ENCODE measurements at places on chromosomes 1 and 21. TPM values are rescaled to one million over a fixed set of nuclear protein-coding genes. Genes with fewer than 3 reads are reported as not detected.

Gene C1orf87
- not detected for total RNA-seq

DNA sequence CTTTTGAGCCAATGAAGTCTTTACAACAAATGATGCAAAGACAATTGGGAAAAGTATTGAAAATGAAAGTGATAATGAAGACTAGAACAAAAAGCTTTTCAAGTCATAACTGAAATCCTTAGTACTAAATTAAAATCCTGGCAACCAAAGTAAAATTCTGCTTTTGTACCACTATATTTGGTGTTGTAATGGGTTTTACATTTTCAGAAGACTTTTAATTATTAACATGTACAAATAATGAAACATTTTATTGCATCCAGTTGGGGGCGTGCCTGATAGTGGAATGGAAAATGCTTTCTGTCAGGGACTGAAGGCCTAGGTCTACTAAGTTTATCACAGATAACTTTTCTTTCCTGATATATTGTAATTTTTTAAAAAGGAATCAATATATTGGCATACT is 89.4 kb downstream of the SDCCAG8 start:
- DNase-seq, result no peak
- H3K4me3 ChIP-seq, result no peak overlapping the region
- no peaks in the 10 kb centered on the region for H3K36me3 ChIP-seq
- no peaks in the 10 kb centered on the region for H3K27me3 ChIP-seq
- no peak overlapping the region for H3K27ac ChIP-seq

GRCh38 chr1:34800214-34800613 is 7.4 kb downstream of the GJA4 start:
- DNase-seq, result peak; percentile 27
- no peaks in the 10 kb centered on the region for H3K36me3 ChIP-seq
- H3K27ac ChIP-seq, result no peak overlapping the region
- H3K27me3 ChIP-seq, result no peaks in the 10 kb centered on the region

DNA sequence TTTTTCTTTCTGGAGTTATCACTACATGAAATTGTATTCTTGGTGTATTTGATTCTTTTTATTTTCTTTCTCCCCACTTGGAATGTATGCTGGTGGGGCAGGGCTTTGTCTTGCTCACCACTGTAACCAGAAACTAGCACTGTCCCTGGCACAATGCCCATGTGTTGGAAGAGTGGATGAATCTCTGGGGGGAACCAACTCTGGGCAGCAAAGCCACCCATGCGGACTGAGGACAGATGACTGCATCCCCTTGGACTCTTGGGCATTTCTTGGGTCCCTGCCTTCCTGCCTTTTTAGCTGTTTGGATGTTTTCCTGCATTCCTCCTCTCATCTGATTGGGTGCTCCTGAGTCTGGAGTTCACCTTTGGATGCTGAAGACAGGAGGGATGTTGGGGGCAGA is 6.1 kb downstream of the CYP4B1 start:
- DNase-seq, result no peak
- no peak overlapping the region for H3K27ac ChIP-seq
- H3K4me1 ChIP-seq, result no peaks in the 10 kb centered on the region

Gene UMODL1
- total RNA-seq, result not detected

- no peak for DNase-seq
- no peaks in the 10 kb centered on the region for H3K27me3 ChIP-seq
- no peak overlapping the region for H3K4me3 ChIP-seq
- no peaks in the 10 kb centered on the region for H3K36me3 ChIP-seq
These were observed 57.9 kb downstream of the TTC3 start for GRCh38 chr21:37130971-37131370.

Gene ANXA9
- total RNA-seq, result not detected

DNA sequence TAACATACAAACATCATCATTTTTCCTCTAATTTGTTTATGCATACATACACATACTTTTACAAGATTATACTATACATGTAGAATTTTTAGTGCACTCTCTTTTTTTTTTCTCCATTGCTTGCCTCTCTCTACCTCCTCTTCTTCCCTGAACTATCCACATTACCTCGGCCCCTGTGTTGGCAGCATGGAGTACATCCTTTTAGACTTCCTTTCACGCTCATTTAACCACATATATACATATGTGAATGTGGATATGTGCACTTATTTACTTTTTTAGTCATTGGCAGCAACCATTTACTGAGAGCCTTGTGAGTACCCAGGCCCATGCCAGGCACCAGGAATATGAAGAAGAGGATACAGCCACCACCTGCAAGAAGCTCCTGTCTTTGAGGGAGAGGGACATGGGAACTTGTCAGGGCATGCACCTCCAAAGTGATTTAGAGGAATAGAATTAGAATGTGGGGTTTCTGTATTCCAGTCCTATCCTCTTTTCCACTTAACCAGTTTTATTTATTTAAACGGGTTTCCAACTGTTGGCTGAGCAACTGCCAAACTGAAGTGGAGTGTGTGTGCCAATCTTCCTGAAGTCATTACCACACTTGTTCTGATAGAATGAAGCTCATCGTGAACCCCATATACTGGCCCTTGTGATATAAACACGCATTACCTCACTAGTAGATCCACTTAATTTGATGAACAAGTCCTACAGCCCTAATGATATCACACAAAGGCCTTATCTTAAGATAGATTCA is 212.6 kb downstream of the TNR start:
- DNase-seq, result no peak
- H3K27me3 ChIP-seq, result 0 out of 2 replicates have a peak, but pooled peaks cover 2% of the 10 kb centered on the region
- H3K4me1 ChIP-seq, result no peaks in the 10 kb centered on the region
- no peak overlapping the region for H3K27ac ChIP-seq
- no peaks in the 10 kb centered on the region for H3K36me3 ChIP-seq

Gene C1orf185
- total RNA-seq, result not detected

Gene RNU1-2
- 2,678 TPM for total RNA-seq

- no peak for DNase-seq
- H3K36me3 ChIP-seq, result no peaks in the 10 kb centered on the region
- no peaks in the 10 kb centered on the region for H3K27me3 ChIP-seq
- H3K4me3 ChIP-seq, result no peak overlapping the region
- 0 out of 2 replicates have a peak, but pooled peaks cover 3% of the 10 kb centered on the region for H3K4me1 ChIP-seq
These were observed 40.1 kb downstream of the BCAR3 start for GRCh38 chr1:93641527-93641926.

Gene TMEM269
- 0.13 TPM for total RNA-seq

Gene ANKRD45
- not detected for total RNA-seq

Gene FGR
- total RNA-seq, result 83.8 TPM

DNA sequence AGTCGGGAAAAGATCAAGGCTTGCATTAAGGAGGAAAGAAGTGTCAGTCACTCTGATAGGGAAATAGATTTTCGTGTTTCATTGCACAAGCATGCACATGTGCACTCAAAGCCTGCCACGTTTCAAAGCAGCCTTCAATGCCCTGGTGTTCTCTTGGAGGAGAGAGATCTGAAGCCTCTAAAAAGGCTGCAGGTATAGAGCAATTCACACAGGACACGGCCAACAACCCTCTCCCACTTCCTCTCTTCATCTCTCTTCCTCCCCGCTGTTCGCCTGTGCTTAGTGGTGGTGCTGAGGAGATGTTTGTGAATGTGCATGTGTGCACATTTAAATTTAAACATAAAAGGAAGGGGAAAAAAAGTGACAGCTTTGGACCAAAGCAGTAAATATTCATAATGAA is 117.7 kb downstream of the NUF2 start:
- no peaks in the 10 kb centered on the region for H3K36me3 ChIP-seq
- H3K4me1 ChIP-seq, result no peaks in the 10 kb centered on the region
- 0 out of 2 replicates have a peak, but pooled peaks cover 4% of the 10 kb centered on the region for H3K27me3 ChIP-seq
- H3K27ac ChIP-seq, result no peak overlapping the region
- no peak overlapping the region for H3K4me3 ChIP-seq
- no peak for DNase-seq

DNA sequence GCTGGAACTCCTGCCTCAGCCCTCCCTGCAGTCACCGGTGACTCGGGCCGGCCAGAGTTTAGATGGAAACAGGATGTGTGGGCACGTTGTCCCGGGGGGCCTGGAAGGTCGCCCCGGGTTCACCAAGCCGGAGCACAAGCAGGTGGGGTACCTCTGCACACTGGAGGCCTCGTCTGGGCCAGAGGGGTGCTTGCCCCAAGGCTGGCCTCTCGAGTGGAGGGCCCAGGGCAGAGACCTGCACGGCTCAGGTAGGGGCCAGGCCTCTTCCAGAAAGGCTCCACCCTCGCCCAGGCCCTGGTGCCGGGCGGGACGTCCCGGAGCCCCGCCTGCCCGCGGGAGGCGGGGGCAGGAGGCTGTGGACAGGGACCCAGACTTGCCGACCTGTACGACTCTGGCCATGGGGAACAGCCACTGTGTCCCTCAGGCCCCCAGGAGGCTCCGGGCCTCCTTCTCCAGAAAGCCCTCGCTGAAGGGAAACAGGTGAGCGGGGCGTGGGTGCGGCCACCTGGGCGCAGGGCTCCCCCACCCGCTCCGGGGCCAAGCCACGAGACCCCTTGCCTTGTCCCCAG is at the start of gene PLEKHN1:
Gene PLEKHN1 (plus strand): TSS at position 348 of the 569 bp plus-strand sequence. CDS start 50 bp downstream, at position 398.
- H3K27me3 ChIP-seq, result no peaks in the 10 kb centered on the region
- peaks cover 14% of the 10 kb centered on the region for H3K4me1 ChIP-seq
- DNase-seq, result no peak
- H3K27ac ChIP-seq, result peak within 1 kb of the TSS; percentile 44
- no peaks in the 10 kb centered on the region for H3K36me3 ChIP-seq

DNA sequence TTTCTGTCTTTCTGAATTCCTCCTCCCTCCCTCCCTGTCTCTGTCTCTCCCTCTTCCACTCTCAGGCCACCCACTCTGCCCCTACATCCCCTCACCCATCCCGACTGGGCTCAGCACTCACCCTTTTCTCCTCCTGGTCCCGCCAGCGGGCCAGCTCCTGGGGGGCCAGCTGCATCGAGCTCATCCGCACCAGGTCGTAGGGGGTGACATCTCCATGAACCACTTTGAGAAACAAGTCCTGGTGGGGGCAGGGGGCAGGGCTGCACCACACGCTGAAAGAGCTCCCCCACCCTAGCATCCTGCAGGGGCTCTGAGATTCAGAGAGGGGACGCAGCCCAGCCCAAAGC is 17.8 kb downstream of the SPOCD1 start:
- peaks cover 4% of the 10 kb centered on the region for H3K27me3 ChIP-seq
- no peak overlapping the region for H3K4me3 ChIP-seq
- no peaks in the 10 kb centered on the region for H3K4me1 ChIP-seq
- no peak for DNase-seq

DNA sequence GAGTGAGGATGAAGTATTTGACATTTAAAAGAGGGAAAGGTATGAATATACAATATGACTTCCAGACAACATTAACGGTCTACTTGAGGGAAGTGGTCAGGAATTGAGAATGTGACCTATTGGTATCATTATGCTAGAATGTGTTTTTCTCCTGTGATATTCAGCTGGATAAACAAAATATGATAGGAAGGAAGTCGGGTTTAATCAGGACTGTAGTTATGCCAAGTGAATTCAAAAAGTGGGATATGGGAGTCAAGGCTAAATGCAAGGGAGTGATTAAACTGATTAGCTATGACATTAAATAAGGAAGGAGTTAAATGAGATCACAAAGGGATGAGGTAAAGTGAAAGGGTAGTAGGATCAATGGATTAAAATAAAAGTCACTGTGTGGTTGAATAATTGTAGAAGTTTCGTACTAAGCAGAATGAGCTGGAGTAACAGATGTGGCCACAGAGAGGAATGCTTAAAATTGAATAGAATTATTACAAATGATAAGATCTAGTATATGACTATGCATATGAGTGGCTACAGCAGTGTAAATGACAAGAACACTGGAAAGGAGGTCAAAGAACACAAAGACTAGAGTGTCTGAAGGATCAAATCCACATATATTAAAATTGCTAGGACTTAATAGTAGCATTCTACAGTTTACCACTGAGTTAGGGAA is 62.5 kb downstream of the TRIM33 start:
- DNase-seq, result no peak
- no peak overlapping the region for H3K4me3 ChIP-seq
- H3K36me3 ChIP-seq, result peaks cover 5% of the 10 kb centered on the region
- no peaks in the 10 kb centered on the region for H3K27me3 ChIP-seq
- H3K4me1 ChIP-seq, result no peaks in the 10 kb centered on the region
